ENCODE measurements at places on chromosomes 16 and 17.

- H3K4me1 ChIP-seq: peaks cover 18% of the 10 kb centered on the region
- no peak for DNase-seq
- H3K27ac ChIP-seq: no peak overlapping the region
- H3K27me3 ChIP-seq: no peaks in the 10 kb centered on the region
- H3K4me3 ChIP-seq: no peak overlapping the region
These were observed 8.3 kb upstream of the GALK1 start for GRCh38 chr17:75773121-75773807.

DNA sequence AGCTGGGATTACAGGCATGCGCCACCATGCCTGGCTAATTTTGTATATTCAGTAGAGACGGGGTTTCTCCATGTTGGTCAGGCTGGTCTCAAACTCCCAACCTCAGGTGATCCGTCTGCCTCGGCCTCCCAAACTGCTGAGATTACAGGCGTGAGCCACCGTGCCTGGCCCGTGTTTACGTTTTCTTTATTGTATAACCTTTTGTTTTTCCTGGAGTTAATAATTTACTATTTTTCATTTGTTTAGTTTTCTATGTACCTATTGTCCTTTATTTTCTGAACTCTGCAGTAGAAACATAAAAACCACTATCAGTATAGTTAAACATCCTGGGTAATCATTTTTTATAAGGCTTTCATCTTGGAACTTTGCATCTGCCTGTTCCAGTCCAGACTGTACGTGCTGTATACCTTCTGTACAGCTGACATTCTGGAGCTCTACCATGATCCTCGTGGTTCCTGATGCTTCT, 73.6 kb downstream of the PPM1E start:
- H3K36me3 ChIP-seq: no peaks in the 10 kb centered on the region
- no peak for DNase-seq
- no peak overlapping the region for H3K4me3 ChIP-seq
- H3K4me1 ChIP-seq: no peaks in the 10 kb centered on the region
- H3K27ac ChIP-seq: no peak overlapping the region
- H3K27me3 ChIP-seq: no peaks in the 10 kb centered on the region

DNA sequence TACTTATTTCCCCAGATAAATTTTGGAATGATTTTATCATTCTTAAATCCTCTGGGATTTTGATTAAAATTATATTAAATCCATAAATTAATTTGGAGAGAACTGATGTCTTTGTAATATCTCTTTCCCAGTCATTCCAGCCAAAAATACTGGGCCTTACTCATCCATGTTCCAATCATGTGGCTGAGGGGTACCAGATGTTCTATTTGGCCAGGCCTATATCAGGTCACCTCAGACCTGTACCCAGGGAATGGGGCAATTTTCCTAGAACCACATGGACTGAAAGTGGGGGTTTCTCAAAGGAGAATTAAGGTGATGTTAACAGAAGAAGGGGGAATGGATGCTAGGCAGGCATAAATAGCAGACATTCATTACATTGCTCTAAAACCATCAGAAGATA, 7.5 kb downstream of the SNTB2 start:
- no peak overlapping the region for H3K4me3 ChIP-seq
- no peaks in the 10 kb centered on the region for H3K27me3 ChIP-seq
- no peak overlapping the region for H3K27ac ChIP-seq
- DNase-seq: no peak
- H3K36me3 ChIP-seq: no peaks in the 10 kb centered on the region

DNA sequence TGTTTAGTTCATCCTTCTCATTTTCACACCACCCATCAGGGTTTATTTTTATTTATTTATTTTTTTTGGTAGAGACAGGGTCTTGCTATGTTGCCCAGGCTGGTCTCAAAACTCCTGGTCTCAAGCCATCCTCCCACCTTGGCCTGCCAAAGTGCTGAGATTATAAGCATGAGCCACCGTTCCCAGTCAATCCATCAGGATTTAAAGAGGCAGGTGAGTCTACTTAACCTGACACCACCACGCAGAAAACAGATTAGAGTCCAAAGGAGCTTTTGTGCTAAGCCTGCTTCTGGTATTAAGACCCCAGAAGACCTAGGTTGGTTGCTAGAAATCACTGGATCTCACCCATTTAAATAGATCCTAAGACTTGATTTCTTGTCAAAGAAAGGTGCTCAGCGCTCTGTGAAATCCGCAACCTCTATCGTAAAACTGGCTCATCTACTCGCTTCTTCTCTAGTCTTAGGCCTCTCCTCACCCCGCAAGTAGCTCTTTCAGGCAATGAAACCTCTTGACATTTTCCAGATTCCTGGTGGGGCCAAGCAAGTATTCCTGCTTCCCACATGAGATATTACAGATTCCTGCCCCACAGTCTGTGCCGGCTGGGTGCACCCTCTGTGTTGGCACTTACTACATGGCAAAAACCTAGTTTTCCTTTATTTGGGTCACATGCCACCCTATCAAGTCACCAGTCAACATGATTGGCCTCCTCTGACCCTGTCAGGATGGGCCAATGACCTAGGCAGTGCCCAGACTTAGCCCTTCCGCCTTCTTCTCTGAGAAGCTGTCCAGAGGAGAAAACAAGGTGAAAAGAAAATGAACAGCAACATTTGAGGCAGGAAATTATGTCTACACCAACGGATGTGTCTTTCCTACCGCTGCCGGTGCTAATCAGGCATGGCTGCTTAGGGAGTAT, 9.0 kb downstream of the PITPNA start:
- no peaks in the 10 kb centered on the region for H3K27me3 ChIP-seq
- no peak overlapping the region for H3K27ac ChIP-seq
- DNase-seq: no peak

DNA sequence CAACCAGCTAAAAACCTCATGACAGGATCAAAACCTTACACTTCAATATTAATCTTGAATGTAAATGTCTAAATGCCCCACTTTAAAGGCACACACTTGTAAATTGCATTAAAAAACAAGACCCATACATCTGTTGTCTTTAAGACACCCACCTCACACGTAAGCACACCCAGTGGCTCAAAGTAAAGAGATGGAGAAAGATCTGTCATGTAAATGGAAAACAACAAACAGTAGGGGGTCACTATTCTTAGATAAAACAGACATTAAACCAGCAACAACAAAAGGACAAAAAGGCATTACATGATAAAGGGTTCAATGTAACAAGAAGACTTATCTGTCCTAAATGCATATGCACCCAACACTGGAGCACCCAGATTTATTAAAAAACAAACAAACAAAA, 35.6 kb downstream of the SDR42E1 start:
- H3K4me1 ChIP-seq: no peaks in the 10 kb centered on the region
- H3K27ac ChIP-seq: no peak overlapping the region
- H3K36me3 ChIP-seq: no peaks in the 10 kb centered on the region
- no peak overlapping the region for H3K4me3 ChIP-seq

DNA sequence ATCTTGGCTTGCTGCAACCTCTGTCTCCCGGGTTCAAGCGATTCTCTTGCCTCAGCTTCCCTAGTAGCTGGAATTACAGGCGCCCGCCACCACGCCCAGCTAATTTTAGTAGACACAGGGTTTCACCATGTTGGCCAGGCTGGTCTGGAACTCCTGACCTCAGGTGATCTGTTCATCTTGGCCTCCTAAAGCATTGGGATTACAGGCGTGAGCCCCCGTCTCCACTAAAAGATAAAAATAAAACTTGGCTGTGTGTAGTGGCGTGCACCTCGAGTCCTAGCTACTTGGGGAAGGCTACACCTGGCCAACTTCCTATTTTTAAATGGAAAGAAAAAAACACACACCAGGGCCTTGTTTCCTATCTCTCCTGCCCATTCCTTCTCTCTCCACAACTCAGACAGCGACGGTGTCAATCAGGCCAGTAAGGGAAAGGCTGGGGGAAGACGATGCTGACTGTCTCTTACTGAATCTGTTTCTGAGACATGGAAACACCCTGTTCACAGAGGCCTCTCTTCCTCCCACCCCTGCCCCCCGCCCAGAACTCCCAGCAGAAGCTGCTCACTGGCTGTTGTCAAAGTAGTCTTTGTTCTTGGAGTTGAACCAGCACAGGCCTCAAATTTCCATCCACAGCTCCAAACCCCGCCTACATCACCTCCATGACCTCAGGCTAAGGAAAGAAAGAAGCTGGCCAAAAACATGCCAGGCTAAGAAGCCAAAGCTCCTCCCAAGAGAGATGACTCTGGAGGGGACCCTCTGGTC, 96.6 kb downstream of the NXN start:
- no peaks in the 10 kb centered on the region for H3K27me3 ChIP-seq
- H3K36me3 ChIP-seq: no peaks in the 10 kb centered on the region
- peaks cover 38% of the 10 kb centered on the region for H3K4me1 ChIP-seq
- no peak overlapping the region for H3K4me3 ChIP-seq
- H3K27ac ChIP-seq: peak overlapping the region; percentile 65

DNA sequence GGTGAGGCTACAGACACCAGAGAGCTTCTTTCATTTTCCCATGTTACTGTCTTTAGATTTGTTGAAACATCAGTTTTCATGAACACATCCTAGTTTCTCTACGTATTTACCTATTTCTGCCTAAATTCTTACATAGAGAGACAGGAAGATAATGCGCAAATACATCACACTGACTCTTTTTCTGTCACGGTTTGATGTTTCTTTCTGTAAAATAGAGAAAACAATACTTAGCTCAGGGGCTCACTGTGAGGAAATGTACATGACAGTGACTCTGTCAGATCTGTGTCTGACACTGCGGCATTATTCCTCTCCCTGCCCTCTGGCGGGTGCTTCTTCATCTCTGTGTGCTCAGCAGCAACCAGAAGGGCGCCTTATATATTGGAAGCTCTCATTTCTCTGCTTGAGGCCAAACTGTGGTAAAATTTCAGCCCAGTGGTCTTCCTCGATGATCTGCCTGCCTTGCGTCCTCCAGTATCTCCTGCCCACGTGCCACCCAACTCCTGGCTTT, 264.1 kb downstream of the PHKB start:
- DNase-seq: no peak
- H3K27ac ChIP-seq: no peak overlapping the region
- H3K4me3 ChIP-seq: no peak overlapping the region
- H3K27me3 ChIP-seq: no peaks in the 10 kb centered on the region
- no peaks in the 10 kb centered on the region for H3K36me3 ChIP-seq

DNA sequence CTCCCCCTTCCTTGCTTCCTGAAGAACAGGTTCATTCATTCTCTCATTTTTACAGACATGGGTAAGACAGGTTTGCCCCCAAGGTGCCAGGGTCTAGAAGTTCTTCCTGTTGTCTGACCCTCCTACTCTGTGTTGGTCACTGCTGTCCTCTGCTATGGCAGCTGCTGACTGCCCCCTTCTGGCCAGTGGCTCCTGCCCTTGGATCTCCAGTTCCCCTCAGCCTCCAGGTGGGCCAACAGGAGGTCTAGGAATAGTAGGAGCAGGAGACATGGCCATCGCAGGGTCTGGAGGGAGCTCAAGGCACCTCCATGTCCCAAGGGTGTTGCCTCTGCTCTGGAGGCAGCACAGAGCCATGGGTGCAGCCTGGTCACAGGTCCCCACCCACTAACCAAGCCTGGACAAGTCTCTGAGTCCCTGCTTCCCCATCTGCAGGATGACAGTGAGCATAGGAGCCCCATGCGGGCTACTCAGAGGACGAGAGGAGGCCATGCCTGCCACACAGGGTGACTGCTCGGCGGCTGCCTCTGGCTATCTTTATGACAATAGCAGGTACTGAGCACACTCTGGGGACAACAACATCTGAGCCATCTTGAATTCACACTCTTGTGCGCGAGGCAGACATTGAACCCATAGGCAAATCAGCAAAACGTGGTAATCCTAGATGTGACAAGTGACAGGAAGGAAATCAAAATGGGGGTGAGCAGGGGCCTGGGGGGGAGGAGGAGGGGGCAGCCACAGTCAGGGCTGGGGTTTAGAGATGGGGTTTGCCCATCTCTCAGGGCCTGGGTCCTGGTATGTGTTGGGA, 27.0 kb upstream of the NXPH3 start:
- H3K4me3 ChIP-seq: no peak overlapping the region
- no peaks in the 10 kb centered on the region for H3K36me3 ChIP-seq
- no peak overlapping the region for H3K27ac ChIP-seq
- H3K27me3 ChIP-seq: no peaks in the 10 kb centered on the region

GRCh38 chr16:85466304-85466700, 146.8 kb upstream of the GSE1 start:
- H3K4me3 ChIP-seq: no peak overlapping the region
- H3K27me3 ChIP-seq: no peaks in the 10 kb centered on the region
- peaks cover 52% of the 10 kb centered on the region for H3K4me1 ChIP-seq
- H3K27ac ChIP-seq: peak overlapping the region; percentile 36
- DNase-seq: no peak

- peak; percentile 35 for DNase-seq
- H3K4me1 ChIP-seq: no peaks in the 10 kb centered on the region
- H3K36me3 ChIP-seq: no peaks in the 10 kb centered on the region
- H3K27me3 ChIP-seq: no peaks in the 10 kb centered on the region
- no peak overlapping the region for H3K4me3 ChIP-seq
- H3K27ac ChIP-seq: no peak overlapping the region
These were observed 12.9 kb upstream of the CMIP start for GRCh38 chr16:81431554-81432353.

DNA sequence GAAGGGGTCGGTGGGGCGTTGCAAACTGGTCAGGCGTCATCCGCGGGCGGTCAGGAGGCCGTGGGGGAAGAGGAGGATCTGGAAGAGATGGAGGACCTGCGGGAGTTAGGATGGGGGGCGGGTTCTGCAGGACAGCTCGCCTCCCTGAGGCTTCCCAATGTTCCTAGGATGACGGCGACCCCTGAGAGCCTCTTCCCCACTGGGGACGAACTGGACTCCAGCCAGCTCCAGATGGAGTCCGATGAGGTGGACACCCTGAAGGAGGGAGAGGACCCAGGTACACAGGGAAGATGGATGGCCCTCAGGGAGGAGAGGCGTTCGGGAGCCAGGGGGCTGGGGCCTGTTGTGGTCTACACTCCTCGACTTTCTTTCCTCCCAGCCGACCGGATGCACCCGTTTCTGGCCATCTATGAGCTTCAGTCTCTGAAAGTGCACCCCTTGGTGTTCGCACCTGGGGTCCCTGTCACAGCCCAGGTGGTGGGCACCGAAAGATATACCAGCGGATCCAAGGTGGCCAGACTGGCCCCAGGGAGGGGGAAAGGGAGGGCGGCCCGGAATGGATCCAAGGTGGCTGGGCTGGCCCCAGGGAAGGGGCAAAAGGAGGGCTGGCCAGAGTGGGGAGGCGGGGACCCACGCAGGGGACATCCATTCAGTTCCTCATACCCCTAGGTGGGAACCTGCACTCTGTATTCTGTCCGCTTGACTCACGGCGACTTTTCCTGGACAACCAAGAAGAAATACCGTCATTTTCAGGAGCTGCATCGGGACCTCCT, 839 bp downstream of the PLD2 start:
- H3K4me1 ChIP-seq: peaks cover 7% of the 10 kb centered on the region
- H3K27me3 ChIP-seq: no peaks in the 10 kb centered on the region
- H3K36me3 ChIP-seq: no peaks in the 10 kb centered on the region
- DNase-seq: no peak
- H3K4me3 ChIP-seq: peak overlapping the region; percentile 74

GRCh38 chr17:17982801-17983200, 10.1 kb downstream of the DRC3 start:
- H3K4me3 ChIP-seq: no peak overlapping the region
- no peaks in the 10 kb centered on the region for H3K36me3 ChIP-seq
- no peak overlapping the region for H3K27ac ChIP-seq

DNA sequence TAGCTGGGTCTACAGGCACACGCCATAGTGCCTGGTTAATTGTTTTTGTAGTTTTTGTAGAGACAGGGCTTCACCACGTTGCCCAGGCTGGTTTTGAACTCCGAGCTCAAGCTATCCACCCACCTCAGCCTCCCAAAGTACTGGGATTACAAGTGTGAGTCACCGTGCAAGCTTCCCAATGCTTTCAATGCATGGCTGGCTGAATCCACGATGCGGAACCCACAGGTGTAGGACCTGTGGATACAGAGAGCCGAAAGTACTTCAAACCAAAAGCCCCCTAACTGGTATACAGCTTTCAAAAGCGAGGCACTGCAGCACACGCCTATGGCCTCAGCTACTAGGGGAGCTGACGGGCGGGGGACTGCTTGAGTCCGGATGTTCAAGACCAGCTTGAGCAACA, 44.8 kb downstream of the METTL16 start:
- no peaks in the 10 kb centered on the region for H3K27me3 ChIP-seq
- no peaks in the 10 kb centered on the region for H3K4me1 ChIP-seq
- H3K4me3 ChIP-seq: no peak overlapping the region
- no peak for DNase-seq
